Kasumi-1 (cell line): ENCODE measurements at places on chromosomes 11 and 22.

- no peak for DNase-seq
Observed at GRCh38 chr11:80103142-80103859, 662.5 kb upstream of the TENM4 start.

DNA sequence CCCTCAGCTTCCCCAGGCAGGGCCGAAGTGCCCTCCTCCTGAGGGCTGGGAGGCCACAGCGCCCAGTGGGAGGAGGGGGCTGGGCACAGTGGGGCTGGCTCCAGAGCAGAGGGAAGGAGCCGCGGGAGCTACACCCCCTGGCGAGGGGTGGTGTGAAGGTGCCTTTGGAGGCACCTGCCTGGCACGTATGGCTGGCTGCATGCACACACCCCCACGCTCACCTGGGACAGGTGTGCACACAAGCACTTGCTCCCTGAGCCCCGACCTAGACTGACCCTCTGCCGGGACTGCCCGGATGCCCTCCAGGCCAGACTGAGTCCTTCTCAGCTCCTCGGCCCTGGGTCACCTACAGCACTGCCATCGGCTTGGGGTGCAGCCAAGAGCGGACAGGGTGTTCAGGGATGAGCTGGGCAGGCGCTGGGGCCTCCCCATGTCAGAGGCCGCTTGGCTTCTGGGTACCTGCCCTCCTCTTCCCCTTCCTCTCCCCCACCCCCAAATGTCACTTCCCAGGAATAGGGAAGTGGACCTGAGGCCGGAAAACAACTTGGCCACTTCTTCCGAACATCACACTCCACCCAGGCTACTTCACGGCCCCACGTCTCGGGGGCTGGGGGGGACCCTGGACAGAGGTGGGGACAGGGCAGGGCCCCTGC is 7.4 kb upstream of the PIM3 start:
- DNase-seq = no peak

DNA sequence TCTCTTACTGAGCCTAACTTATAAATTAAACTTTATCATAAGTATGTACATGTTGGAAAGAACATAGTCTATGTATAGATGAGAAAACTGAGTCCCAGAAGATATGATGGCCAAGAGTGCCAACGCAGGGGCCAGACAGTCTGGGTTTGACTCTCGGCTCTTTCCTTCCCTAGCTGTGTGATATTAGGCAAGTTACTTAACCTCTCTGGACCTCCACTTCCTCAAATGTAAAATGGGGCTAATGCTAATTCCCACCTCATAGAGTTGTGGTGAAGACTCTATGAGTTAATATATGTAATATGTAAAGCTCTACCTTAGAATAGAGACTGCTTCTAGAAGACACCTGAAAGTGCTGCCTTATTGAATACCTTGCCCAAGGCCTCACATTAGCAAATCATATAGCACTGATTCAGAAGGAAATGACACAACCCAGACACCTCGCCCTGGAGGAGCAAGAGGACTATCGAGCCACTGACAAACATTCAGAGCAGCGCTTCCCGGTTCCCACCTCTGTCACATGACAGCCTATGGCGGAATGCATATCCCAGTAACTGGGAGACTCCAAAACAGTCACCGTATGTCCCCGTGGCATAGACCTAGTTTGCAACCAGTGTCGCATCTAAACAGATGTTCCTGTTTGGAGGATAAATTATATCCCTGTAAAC is 11.3 kb upstream of the CCDC86 start:
- DNase-seq = no peak

- DNase-seq = no peak
Observed at GRCh38 chr22:27627444-27627833, 174.1 kb downstream of the MN1 start.

DNA sequence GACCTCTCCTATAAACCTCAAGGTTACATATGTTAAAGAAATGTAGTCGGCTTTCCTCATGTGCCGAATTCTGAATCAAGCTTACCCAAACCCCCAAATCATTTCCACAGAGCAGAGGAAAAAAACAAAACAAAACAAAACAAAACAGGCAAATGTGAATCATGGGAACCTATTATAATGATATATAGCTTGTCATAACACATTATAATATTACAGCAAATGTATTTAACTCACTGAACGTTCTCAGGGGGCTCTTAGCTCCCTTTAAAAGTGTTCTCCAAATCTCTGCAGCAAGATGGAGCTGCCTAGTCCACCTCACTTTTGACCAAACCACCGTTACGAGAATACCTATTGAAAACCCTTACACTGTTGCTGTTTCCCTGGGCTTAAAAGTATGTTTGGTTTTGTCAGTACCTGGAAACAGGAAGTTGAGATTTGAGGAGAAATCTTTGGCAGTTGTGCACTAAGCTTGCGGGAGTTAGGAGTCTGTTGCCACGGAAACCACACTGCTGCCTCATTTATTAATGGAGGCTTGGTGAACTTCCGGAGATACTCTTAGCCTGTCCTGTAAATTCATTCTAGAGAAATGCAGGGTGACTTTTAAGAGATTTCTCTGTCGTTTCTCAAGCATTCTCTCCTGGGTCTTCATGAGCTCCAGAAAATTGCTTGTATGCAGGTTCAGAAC is 167.0 kb upstream of the RASSF10 start:
- peak; percentile 1 for DNase-seq
